Osteocyte (in vitro differentiated cells): ENCODE measurements at places on chromosomes 7 and 10. TPM values are rescaled to one million over a fixed set of nuclear protein-coding genes. Genes with fewer than 3 reads are reported as not detected.

Gene CUL1
- 45.6 and 46.8 TPM in 2 replicates for total RNA-seq

Gene ALOX5
- total RNA-seq = not detected in 2 replicates

Gene CALML3
- not detected in 2 replicates for total RNA-seq

Gene TMEM213
- not detected in 2 replicates for total RNA-seq

Gene GPR37
- total RNA-seq = 43.7 and 45.2 TPM in 2 replicates

Gene IQCE
- 17.0 and 22.1 TPM in 2 replicates for total RNA-seq

Gene HTRA1
- 1,546 and 1,638 TPM in 2 replicates for total RNA-seq

DNA sequence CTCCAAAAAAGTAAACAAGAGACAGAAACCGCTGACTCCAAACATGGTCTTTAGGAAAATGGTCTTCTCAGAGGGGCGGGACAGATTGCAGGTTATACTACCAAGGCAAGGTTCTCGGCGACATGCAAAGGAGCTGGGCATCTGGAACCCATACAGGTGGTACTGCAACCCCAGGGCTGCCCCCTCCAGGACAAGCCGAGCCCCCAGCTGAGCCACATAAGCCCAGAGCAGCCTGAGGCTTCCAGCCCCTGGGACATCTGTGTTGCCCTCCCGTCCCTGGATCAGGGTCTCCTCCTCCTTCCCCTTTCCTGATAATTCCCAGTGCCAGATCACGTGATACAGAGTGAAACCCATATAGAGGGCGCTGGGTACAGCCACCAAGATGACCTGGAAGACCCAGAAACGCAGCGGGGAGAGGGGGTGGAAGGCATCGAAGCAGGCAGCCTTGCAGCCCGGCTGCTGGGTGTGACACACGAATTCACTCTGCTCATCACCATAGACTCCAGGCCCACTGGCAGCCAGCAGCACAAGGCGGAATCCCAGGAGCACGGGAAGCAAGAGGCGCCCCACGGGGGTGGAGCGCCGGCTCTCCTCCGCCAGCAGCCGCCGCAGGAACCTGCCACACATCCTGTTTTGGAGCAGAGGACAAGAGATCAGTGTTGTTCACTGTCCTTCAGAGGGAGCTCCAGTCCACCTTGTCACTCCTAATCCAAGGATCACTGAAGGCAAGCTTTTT lies at the start of gene GJC3:
Gene GJC3, minus strand, starts transcription at position 627 of the 736 bp plus-strand sequence. Its CDS starts 0 bp downstream, at position 627.
- no peaks in the 10 kb centered on the region for H3K36me3 ChIP-seq
- H3K4me1 ChIP-seq = peaks cover 8% of the 10 kb centered on the region
- peak; percentile 74 for DNase-seq
- peaks cover 53% of the 10 kb centered on the region for H3K27me3 ChIP-seq
- peak within 1 kb of the TSS; percentile 14 for H3K4me3 ChIP-seq
- no peak within 1 kb of the TSS for H3K27ac ChIP-seq

DNA sequence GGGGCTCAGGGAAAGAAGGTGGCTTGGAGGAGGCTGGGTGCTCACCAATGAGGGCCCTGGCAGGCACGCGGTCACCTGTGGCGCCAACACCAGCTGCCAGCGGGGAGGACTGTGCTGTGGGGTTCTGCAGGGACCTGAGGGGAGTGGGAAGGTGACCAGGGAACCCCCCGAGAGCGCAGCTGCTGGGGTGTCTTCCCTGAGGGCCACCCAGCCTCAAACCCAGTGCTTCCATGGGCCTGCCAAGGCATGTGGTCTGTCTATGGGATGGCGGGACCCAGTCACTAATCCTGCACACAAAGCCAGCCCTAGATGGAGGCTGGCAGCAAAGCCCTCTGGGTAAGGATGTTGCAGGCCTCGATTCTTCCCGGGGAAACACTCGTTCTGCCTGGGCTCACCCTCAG lies 117.1 kb downstream of the EBF3 start:
- no peaks in the 10 kb centered on the region for H3K4me1 ChIP-seq
- H3K27ac ChIP-seq = no peak overlapping the region
- H3K4me3 ChIP-seq = no peak overlapping the region

DNA sequence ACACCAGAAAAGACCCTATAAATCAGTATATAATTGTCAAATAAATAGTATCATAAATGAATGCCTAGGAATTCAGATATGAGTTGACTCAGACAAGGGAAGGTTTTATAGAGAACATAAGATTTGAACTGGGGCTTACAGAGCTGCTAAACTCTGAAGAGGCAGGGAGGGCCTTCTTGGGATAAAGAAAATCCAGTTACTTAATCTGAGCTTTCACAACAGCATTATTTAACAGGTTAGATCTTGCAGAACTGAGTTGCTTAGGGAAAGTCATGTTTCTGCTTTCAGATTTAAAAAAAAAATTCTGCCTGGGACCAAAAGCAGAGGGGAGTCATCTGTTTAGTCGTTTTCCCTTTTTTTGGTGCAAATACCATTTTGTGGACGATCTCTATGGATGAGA lies 594.8 kb upstream of the FZD8 start:
- H3K27me3 ChIP-seq = no peaks in the 10 kb centered on the region
- no peaks in the 10 kb centered on the region for H3K36me3 ChIP-seq
- no peak overlapping the region for H3K27ac ChIP-seq

DNA sequence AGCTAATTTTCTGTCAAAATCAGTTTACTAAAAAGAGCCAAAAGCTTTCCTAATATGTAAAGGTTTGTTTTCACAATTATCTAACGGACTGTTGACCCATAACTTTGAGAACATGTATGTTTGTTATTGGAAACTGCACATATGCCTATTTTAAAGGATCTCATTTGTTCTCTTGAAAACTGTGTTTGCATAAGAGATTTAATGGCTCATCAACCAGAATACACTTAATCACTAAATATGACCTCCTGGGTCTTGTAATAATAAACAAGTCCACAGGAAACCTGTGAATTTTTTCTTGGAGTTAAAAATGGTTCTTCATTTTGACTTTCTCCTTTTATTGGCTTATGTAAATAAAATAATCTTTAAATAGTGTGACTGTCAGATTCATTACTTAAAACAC lies 48.3 kb upstream of the STEAP1B start:
- peaks cover 13% of the 10 kb centered on the region for H3K4me1 ChIP-seq
- H3K4me3 ChIP-seq = no peak overlapping the region
- H3K27ac ChIP-seq = no peak overlapping the region
- no peaks in the 10 kb centered on the region for H3K36me3 ChIP-seq
- DNase-seq = no peak

DNA sequence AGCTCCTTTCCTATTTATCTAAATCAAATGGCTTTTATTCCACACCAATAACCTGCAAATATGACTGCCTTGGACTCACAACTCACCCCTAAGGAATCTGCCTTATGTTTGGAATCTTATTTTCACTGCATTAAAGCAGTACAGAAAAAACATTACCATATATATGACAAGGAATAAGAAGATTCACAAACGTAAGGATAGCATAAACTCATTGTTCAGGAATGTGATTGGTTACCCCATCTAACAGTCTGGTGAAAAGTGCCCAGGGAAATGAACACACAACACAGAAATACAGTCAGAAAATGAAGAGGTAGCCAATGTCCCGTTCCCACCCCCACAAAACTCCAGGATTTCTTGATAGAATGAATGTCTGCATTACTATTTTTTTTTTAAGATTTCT lies 2.0 kb downstream of the PPP3CB start:
- DNase-seq = no peak
- H3K27ac ChIP-seq = peak overlapping the region; percentile 79
- no peaks in the 10 kb centered on the region for H3K27me3 ChIP-seq
- H3K4me3 ChIP-seq = peak overlapping the region; percentile 58

GRCh38 chr10:17213646-17214349 lies 12.3 kb upstream of the TRDMT1 start:
- no peaks in the 10 kb centered on the region for H3K36me3 ChIP-seq
- H3K4me3 ChIP-seq = peak overlapping the region; percentile 20
- peaks cover 76% of the 10 kb centered on the region for H3K4me1 ChIP-seq
- DNase-seq = no peak
- no peaks in the 10 kb centered on the region for H3K27me3 ChIP-seq

DNA sequence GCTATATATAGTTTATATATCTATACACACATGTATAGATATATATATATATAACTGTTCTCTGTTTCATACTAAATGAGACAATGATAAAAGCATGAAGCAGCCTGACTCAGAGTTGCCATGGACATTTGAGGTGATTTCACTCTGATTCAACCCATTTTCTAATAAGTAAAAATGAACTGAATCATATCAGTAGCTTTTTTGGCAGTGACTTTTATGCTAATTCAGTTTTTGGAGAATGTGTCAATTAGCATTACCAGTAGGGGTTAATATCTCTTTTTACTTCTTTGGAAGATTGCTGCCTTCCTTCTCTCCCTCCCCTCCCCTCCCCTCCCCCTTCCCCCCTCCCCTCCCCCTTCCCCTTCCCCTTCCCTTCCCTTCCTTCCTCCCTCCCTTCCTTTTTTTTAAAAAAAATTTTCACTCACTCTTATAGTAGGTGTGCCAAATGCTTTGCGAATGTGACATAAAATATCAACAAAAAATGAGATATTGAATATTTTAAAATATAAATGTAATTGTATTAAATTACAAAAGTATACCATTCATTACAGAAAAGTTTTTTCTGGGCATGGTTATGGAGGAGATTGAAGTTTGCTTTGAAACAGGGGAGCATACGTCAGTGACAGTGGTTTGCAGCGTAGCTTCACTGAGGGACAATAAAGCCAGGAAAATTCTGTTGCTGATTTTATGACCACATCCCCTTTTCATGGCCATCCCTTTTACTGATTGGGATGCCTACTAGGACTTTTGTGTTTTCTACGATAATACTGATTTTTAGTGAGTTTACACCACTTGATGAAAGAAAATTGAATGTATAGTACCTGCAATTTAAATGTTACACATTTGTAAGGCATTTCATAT lies 64.0 kb upstream of the KLF6 start:
- H3K4me1 ChIP-seq = peaks cover 42% of the 10 kb centered on the region
- no peak overlapping the region for H3K4me3 ChIP-seq
- H3K27ac ChIP-seq = no peak overlapping the region

- no peak overlapping the region for H3K4me3 ChIP-seq
- no peaks in the 10 kb centered on the region for H3K27me3 ChIP-seq
- peaks cover 26% of the 10 kb centered on the region for H3K36me3 ChIP-seq
- no peak overlapping the region for H3K27ac ChIP-seq
- DNase-seq = no peak
These were observed 86.2 kb upstream of the DDC start for GRCh38 chr7:50651271-50651989.

DNA sequence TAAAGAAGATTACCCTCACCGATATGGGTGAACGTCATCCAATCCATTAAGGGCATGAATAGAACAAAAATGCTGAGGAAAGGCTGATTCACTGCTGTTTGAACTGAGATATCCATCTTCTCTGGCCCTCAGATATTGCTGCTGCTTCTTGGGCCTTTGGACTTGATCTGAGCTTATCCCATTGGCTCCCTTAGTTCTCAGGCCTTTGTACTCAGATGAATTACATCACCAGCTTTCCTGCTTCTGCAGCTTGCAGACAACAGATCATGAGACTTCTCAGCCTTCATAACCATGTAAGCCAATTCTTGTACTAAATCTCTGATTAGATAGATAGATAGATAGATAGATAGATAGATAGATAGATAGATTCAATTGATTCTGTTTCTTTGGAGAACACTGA lies 40.2 kb downstream of the CYCS start:
- no peak overlapping the region for H3K27ac ChIP-seq
- H3K27me3 ChIP-seq = peaks cover 20% of the 10 kb centered on the region
- no peaks in the 10 kb centered on the region for H3K36me3 ChIP-seq
- no peak overlapping the region for H3K4me3 ChIP-seq

GRCh38 chr10:126013489-126014281 lies 117.3 kb downstream of the FANK1 start:
- DNase-seq = no peak
- H3K36me3 ChIP-seq = peaks cover 9% of the 10 kb centered on the region
- H3K27me3 ChIP-seq = no peaks in the 10 kb centered on the region
- H3K27ac ChIP-seq = peak overlapping the region; percentile 51
- peaks cover 45% of the 10 kb centered on the region for H3K4me1 ChIP-seq

DNA sequence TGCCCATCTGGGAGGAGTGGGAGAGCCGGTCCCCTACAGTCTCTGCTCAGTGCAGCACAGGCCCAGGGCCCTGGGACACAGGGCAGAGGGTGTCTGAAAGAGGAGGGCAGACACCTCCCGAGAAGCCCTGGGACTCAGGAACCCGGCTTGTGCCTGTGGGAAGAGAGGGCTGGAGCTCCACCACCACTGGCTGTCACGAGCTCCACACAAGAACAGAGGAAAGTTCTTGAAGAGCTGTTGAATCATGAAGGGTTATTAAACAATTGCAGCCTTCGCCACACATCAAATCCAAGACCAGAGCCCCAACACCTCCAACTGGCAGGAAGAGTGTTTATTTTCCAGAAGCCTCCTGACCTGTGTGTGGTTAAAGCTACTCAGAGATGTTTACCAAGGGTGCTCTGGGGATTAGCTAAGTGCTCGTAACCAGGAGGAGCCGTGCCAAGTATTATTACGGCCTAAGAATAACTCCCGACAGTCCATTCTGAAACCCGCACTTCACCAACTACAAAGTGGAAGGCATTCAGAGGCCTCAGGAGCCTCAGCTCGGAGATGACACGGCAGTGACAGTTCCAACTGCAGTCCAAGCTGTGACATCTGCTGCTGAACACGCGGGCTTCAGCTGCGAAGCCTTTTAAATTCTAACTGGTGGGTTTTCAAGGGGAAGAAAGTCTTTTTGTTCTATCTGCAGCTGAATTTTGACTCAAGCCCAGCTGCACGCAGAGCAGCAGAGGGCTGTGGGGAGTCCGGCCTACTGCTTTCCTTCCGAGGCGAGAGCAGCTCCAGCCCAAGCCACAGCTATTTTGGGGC lies 75.1 kb downstream of the MAD1L1 start:
- no peak for DNase-seq
- peaks cover 10% of the 10 kb centered on the region for H3K36me3 ChIP-seq
- no peak overlapping the region for H3K4me3 ChIP-seq
- no peaks in the 10 kb centered on the region for H3K27me3 ChIP-seq
- H3K4me1 ChIP-seq = peaks cover 34% of the 10 kb centered on the region
- H3K27ac ChIP-seq = peak overlapping the region; percentile 88

DNA sequence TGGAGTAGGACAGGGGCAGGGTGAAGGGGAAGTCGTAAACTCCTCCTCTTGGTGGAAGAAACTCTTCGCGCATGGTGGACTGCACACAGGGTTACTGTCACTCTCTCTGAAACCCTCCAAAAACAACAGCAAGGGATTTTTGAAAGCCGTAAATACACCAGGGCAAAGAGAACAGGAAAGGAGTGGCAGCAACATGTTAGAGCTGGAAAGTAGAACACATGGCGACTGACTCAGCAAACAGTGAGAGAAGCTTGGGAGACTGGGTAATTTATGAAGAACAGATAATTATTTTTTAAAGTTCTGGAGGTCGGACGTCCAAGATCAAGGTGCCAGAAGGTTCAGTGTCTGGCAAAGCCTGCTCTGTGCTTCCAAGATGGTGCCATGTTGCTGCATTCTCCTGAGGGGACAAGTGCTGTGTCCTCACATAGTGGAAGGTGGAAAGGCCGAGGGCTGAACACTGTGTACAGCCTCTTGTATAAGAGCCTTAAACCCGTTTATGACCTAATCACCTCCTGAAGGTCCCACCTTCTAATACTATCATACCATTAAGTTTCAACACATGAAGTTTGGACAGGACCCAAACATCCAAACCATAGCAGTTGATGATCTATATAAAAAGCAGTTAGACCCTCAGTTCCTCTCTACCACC lies 22.5 kb upstream of the C10orf53 start:
- H3K27ac ChIP-seq = no peak overlapping the region
- no peak for DNase-seq
- no peaks in the 10 kb centered on the region for H3K4me1 ChIP-seq
- H3K36me3 ChIP-seq = no peaks in the 10 kb centered on the region
